ENCODE measurements at places on chromosomes 5 and 9.

DNA sequence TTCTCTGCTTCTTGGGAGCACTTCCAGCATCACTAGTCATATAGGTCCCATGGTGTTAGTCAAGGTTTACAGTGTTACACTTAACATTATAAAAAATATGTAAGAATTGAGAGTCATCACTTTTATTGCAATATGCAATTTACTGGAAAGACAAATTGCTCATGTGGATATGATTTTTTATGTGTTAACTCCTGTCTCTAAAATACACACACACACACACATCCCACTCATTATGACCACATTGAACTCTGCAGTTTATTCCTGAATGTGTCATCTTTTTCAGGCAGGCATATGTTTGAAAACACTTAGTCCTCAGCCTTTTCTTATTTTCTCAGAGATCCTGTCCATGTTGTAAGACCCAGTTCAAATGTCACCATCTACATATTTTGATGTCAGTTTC, 148.5 kb upstream of the MRPS30 start:
- no peak for DNase-seq

DNA sequence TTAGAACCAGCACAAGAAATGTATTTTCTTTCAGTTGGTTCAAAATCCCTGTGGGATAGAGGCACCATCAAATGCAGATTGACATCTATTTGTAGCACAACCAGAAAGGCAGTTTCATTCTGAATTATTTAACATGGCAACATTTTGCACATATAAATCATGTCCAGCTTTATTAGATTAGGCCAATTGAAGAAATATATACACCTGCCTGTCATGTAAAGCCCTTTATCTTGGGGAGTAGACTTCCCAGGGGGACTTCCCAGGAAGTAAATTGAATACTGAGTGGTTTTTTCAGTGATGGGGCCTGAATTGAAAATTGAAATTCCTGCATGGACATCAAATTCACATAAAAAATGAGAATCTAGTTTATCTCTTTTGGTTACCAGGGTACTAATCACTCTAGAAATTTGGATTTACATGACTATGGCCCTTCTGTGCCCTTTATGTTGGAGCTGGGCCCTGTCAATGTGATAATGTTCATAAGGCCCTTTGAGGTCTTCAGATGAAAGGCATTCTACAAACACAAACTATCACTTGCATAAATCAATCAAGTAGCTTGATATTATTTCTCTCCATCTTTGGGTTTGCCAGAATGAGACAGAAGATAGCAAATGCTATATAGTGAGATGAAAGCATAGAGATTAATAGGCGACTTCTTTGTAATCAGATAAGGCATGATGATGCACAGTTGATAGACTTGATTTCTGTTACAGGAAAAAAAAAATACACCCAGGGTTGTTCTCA, 26.2 kb upstream of the ZNF608 start:
- no peak for DNase-seq

- no peak for DNase-seq
Measured at GRCh38 chr5:67267512-67268216, 71.1 kb upstream of the CD180 start.

DNA sequence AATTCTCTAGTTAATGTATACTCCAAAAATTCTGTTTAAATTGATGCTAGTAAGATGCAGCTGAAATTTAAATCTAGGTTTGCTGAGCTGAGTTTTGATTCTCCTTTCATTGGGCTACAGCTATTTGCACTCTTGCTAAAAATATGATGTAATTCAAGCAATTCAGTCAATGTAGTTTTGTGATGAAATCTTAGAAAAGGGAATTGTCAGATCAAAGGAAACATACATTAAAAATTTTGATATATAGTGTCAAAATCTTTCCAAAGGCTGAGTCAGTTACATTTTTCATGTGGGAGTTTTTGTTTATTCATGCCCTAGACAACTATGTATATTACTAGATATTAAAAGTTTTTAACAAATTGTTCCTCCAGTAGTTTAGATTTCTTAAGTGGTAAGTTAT, 334.9 kb upstream of the DAB2 start:
- DNase-seq, result no peak

GRCh38 chr5:99926463-99926862, 608.7 kb upstream of the FAM174A start:
- DNase-seq, result no peak

- DNase-seq, result no peak
Measured at GRCh38 chr5:53481887-53482716, 1.7 kb downstream of the FST start.

Data from stimulated activated CD4-positive, alpha-beta T cell treated with anti-CD3 and anti-CD28 coated beads, TNF-alpha, amount 100 ng/mL, for 1 hour (primary cell).